ENCODE measurements at places on chromosomes 1 and 21.

- no peak for DNase-seq
These were observed 298.9 kb downstream of the DSCAM start for GRCh38 chr21:40547906-40548513.

GRCh38 chr1:224503161-224504118 is 68.8 kb upstream of the WDR26 start:
- DNase-seq: peak; percentile 95

- no peak for DNase-seq
These were observed at the start of gene LPAR3 for GRCh38 chr1:84892705-84893618. LPAR3 (minus strand) TSS chr1:84893206; CDS start chr1:84866120, 27,086 bp downstream.

DNA sequence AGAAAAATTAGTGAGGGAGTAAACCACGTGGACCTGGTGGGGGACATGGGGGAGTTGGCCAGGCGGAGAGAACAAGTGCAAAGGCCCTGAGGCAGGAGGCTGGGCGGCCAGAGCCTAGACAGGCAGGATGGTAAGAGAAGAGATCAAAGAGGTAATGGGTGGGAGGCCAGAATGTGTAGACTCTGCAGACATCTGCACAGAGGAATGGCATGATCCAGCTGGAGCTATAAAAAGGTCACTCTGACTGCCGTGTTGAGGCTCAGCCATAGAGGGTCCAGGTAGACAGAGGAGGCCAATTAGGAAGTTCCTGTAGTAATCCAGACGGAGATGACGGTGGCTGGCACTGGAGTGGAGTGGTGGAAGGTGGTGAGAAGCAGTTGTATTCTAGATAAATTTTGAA is 3.6 kb downstream of the H6PD start:
- DNase-seq: no peak

Data from osteocyte (in vitro differentiated cells).